ENCODE measurements at places on chromosomes 3 and 15.

- DNase-seq, result no peak
Observed at GRCh38 chr15:36080759-36081158, 498.7 kb upstream of the CDIN1 start.

- DNase-seq, result no peak
Observed at GRCh38 chr3:60636846-60637245, 614.4 kb downstream of the FHIT start.

- DNase-seq, result no peak
Observed at GRCh38 chr15:69081310-69082004, 67.0 kb downstream of the NOX5 start.

DNA sequence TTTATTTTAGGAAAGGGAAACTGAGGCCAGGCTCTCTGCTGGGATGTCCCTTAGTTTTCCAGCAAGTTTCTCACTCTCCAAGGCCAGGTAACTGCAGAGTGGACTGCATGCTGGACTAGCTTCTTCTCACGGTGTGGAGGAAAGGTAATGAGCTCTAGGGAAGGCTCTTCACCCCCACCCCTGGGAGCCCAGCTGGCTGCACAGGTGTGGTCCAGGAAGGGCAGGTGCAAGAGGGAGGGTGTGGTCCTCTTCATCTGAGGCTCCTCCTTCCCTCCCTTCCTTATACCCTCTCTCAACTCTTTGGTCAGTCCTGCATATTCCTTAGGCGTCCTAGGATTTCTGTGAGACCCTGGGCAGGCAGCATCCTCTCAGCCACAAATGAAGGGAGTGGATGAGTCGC, 33.9 kb downstream of the RNU5B-1 start:
- peak; percentile 35 for DNase-seq

DNA sequence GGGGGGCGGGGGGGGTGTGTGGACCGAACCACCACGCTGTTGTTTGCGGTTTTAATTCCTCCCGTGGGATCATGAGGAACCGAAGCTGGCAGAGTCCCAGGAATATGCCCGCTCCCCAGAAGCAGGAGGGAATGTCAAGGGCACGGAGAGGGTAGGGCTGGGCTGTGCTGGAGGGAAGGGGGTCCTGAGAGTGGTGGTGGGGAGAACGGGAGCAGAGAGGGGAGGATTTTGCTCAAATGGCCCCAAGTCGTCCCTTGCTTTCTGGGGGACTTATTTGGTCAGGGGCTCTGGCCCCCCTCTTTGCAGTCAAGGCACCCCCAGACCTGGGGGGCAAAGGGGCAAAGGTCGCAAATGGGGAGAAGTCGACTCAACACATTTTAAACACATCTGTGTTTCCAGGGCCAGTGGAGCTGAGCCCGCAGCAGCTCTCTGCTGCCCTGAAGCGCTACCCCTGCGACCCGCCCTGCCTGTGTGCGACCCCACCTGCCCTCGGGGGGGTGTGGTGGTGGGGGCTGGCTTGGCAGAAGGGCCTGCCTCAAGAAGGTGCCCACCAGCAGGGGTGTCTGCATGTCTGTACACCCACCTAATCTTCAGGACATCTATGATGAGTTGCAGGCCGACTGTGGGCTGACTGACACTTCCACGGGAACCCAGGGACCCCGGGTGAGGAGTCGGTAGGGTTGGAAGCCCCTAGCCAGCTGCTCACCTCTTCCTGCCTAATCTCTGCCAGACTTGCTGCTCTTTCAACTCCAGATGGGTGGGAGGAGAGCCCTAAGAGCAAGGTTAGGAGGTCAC, 602 bp upstream of the ATP2B2 start:
- peak; percentile 15 for DNase-seq

- DNase-seq, result no peak
Observed at GRCh38 chr3:106093616-106094015, 224.8 kb upstream of the CBLB start.

- no peak for DNase-seq
Observed at GRCh38 chr3:74329096-74329495, 285.4 kb downstream of the CNTN3 start.

DNA sequence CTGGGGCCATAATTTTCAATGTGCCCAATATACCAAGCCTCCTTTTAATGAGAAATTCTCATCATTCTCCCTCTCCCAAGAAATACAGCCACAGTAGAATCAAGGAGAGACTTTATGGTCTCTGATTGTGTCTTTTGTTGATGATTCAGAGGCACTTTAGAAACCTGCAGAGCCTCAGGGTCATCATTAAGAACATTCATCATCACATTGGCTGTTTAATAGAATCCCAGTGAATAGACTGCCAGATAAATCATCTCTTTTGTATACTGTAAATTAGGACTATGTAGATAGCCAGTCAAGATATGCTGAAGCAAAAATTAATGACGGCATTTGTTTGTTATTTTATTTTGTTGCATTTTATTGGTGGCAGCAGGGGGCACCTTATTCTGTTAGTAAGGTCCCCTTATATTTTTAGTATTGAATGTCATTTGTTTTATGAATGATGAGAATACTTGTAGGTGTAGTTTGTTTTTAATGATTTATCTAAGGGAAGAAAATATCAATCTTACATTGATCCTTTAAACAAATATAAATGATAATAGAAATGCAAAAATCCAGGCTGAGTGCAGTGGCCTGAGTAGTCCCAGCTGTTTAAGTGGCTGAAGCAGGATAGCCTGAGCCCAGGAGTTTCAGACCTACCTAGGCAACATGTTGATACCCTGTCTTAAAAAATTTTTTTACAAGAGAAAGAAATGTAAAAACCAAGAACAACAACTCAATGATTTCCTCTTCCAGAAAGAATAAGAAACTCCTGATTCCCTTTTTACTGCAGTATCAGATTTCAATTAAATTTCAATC, 138.8 kb downstream of the ZBBX start:
- no peak for DNase-seq

DNA sequence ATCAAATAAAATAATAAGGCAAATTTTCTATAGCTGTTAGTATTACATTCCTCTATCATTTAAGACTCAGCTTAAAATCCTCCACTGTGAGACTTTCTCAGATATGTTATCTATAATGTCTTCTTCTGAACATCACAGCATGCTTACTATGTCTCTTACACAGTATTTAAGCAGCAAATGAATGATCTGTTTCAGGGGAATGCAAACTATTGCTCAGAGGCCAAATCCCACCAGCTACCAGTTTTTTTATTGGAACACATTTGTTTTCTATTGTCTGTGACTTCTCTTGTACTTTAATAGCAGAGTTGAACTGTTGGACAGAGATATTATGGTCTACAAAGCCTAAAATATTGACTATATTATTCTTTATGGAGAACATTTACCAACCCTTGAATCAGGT, 59.6 kb downstream of the C3orf38 start:
- DNase-seq, result no peak

- no peak for DNase-seq
Observed at GRCh38 chr3:134659391-134660045, 8.7 kb upstream of the KY start.

DNA sequence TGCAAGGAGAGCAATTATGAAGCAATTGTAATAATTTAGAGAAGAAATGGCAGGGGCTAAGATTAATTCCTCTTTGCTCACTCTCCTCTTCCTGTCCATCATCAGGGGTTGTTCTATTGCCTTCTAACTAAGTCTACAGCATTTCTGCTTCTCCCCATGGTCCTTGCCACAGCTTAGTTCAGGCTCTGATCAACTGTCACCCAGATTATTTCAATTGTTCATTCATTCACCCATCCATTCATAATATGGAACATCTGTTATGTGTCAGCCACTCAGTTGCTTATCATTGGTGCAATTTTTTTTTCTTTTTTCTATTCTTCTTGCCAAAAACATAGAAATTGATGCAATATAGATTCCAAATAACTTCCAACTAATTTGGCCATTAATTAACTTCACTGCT, 93.2 kb downstream of the CD47 start:
- no peak for DNase-seq

DNA sequence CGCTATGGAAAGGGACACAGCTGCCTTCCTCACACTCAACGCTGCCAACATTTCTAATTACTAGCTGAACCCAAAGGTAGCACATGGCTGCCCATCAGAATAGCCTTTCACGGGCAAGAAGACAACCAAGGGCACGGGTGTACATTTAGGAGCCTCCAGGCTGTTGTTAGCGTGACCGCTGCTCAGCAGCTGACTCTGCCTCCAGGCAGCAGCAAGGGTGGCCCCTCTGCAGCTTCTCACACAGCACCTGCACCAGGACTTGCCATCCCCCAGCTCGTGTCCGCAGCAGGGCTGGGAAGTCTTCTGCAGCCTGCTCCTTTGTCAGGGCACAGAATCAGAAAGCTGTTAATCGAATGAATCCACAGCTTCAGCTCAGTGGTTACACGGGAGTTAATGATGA, 146.8 kb downstream of the ADAMTS17 start:
- DNase-seq, result no peak

GRCh38 chr3:100525753-100526612, 33.6 kb downstream of the TMEM45A start:
- DNase-seq, result no peak

GRCh38 chr3:153379516-153379915, 217.5 kb downstream of the RAP2B start:
- DNase-seq, result no peak

DNA sequence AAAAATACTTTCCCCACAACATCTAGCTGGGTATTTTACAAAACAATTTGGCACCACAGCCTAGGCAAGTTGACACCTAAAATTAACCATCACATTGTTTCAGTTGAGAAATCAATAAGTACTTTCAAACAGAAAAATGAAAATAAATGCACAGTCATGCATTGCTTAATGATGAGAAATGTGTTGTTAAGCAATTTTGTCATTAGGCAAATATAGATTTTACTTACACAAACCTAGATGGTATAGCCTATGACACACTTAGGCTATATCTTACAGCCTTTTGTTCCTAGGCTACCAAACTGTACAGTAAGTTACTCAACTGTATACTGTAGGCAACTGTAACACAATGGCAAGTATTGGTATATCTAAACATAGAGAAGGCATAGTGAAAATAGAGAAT, 608.6 kb upstream of the BCHE start:
- no peak for DNase-seq

DNA sequence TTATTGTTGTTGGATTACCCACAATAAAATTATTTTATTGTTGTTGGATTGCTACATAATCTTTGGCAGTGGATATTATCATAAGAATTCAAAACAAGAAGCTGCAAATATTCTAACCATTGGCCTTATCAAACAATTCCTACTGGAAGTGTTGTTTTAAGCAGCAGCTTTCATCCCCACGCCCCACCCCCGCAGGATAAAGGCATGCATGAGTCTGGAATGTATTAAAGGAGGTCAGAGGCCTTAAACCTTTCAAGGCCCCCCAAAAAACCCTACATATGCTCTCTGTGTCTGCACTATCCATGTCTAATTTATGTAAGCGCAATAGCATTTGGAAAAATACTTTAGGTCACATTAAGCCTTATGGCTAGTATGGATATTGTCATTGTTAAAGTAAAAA, 23.1 kb downstream of the P3H2 start:
- no peak for DNase-seq

DNA sequence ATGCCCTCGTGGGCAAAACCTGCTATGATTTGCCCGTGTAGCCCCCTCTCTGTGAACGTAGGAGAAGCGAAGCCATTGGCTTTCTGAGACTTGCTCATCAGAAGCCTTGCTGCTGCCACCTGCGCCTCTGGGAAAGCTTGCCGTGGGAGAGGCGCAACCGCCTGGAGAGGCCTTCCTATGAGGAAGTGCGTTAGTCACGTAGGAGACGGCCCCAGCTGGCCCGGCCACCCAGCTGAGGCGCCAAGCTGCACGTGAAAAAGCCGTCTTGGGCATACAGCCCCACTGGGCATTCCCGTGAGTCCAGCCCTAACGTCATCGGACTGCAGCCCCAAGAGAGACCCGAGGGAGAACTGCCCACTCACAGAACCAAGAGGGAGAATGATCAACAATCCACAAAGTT, 49.1 kb upstream of the TJP1 start:
- DNase-seq, result no peak

- DNase-seq, result no peak
Observed at GRCh38 chr15:34182942-34183341, 27.0 kb downstream of the KATNBL1 start.

- no peak for DNase-seq
Observed at GRCh38 chr15:101326462-101327146, 31.6 kb upstream of the SNRPA1 start.

- DNase-seq, result peak; percentile 3
Observed at GRCh38 chr15:37099319-37100108, 835 bp downstream of the MEIS2 start.

DNA sequence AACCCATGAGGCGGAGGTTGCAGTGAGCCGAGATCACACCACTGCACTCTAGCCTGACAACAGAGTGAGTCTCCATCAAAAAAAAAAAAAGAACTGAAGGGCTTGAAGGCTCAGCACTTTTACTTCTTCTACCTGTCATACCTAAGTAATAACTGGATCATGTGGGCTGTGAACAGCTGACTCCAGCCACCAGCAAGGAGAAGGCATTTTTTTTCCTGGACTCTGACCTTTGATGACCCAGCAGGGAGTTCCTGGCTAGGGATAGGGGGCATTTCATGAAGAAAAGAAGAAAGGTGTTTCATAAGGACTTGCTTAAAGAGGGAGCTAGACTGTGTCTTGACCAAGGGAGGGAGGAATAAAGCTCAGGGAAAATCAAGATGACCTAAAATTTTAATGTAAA, 266.0 kb downstream of the ZNF621 start:
- DNase-seq, result no peak

DNA sequence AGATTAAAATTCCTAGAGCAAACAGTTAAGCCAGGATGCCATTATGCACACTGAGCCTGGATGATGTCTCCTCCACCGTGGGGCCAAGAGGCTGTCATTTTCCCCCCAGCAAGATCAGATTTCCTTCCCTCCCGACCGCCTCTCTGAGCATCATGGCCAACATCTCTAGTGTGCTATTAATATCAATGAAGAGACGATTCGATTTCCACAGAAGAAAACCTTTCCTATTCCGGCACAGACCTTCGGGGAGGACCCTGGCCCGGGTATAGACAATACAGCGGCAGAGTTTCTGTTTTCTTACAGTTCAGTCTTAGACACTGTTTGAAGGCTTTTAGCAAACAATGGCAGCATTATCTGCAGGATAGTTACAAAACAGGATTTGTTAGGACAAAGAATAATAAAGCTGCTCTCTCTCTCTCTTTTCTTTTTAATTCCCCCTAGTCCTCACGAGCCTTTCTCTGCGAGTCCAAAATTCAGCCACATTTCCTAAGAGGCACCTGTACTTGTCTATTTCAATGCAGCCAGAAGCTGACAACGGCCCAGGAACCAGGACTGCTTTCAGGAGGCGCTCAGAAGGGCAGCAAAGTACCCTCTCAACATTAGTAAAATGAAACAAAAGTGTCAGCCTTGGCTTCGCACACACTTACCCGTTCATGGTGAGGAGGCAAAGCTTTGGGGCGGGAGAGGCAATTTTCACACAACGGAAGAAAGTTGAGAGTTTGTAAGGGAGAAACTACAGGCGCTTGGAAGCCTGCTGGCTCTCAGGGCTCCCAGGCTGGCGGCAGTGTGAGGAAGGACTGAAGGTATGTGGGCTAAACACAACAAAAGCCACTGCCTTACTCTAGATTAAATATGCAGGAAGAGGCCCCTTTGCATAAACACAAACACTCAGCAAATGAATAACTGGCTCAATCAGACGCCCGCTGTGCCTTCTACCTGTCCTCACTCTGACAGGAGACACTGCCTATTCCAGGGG, 278.0 kb downstream of the FOXP1 start:
- DNase-seq, result no peak

GRCh38 chr3:61420136-61420759, 141.1 kb upstream of the PTPRG start:
- DNase-seq, result no peak
